HepG2 (cell line): ENCODE measurements at places on chromosomes 1 and 21.
A peak's percentile ranks its signal among the peaks of the same experiment; 100 is the strongest.

GRCh38 chr1:215710036-215710898 is 143.2 kb downstream of the KCTD3 start:
- DNase-seq = peak; percentile 59

GRCh38 chr1:164673584-164674214 is 114.7 kb downstream of the PBX1 start:
- peak; percentile 29 for DNase-seq

DNA sequence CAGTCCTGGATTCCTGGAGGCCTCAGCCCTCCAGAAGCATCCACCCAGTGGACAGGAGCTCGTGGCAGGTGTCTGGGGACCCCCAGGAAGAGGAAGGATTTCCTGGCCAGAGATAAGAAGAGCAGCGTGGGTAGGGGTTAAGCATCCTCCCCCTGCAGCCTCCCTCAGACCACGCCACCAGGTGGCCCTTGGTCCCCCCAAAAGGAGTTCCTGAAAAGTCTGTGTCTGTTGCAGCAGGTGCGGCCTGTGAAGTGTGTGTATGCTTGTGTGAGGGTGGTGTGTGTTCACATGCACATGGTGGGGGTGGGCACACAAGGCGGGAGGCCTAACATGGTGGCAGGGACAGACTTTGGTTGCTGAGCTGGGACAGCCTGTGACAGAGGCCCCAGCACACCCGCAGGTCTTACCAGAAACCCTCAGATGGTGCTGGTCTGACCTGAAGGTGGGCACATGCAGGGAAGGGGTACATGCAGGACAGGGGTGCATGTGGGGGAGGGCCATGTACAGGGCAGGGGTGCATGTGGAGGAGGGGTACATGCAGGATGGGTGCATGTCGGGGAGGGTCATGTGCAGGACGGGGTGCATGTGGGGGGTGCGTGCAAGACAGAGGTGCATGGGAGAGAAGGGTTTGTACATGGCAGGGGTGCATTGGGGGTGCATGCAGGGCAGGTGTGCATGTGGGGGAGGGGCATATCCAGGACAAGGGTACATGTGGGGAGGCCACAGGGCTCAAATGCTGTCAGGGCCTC is 18.2 kb upstream of the RUNX3 start:
- no peak for DNase-seq

DNA sequence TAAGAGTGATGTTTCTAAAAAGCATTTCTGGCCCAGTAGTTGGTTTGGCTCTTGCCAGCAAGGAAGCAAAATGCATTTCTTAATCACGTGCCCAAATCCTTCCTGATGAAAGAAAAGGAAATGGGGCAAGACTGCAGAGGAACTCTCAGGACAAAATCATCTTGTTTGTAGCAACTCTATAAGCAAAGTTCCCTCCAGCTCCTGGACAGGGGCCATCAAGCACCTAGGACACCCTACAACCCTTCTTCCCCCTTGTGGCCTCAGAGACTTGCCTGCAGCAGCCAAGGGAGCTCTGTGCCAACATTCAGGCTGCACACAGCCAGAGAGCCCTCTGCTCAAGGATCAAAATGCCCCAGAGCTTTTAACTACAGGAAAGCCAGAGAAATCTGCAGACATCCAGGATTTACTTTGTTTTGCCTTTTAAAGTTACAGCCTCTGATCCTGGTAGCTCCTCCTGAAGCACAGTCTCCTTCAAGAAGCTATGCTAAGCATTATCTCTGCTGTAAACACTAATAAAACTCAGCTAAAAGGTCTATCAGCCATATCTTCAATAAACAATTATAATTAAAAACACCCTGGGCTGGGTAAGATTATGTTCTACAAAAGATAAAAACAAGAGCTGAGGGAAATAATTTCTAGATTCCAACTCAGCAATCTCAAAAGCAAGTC is 105.0 kb downstream of the KIAA0319L start:
- no peak for DNase-seq

GRCh38 chr1:185636848-185637247 is 97.3 kb upstream of the HMCN1 start:
- DNase-seq = no peak

DNA sequence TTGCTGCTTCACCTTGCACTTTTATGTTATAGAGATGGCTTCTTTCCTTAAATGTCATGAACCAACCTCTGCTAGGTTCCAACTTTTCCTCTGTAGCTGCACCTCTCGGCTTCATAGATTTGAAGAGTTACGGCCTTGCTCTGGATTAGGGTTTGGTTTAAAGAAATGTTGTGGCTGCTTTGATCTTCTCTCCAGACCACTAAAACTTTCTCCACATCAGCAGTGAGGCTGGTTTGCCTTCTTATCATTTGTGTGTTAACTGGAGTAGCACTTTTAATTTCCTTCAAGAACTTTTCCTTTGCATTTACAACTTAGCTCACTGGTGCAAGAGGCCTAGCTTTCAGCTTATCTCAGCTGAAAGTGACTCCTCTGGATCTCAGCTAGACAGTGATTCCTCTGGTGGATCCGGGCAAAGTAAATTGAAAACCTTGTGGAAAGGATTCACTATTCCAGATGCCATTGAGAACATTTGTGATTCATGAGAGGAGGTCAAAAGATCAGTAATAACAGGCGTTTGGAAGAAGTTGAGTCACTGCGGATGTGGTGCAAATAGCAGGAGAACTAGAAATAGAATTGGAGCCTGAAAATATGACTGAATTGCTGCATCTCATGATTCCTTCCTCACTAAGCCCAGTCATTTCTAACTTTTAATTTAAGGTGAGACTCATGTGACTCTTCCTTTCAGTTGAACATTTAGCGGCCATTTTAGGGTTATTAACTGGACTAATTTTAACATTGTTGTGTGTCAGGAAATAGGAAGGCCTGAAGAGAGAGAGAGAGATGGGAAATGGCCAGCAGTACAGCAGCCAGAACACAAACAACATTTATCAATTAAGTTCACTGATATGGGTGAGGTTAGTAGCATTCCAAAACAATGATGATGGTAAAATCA is 16.2 kb upstream of the RGS1 start:
- DNase-seq = no peak

DNA sequence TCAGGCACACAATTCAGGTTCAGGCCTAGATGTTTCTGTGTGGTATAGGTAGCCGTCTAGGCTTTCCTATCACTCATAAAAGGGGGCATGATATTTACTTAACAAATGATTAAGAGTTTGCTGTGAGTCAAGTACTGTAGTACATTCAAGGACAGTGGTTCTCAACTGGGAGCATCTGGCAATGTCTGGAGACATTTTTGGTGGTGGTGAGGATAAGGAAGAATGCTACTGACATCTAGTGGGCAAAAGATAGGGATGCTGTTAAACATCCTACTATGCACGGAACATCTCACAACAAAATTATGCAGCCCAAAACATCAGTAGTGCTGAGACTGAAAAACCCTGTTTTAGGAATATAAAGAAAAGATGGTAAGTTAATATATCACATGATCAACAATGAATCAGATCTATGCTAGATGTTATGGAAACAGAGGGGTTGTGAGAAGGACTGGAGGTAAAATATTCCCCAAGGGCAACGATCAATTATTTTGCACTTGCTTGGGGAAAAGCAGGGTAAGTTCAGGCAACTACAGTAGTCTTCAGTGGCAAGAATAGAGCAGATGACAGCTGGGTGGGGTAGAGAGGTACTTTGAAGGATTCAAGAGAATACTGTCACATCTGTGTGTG is 4.9 kb downstream of the DNTTIP2 start:
- DNase-seq = peak; percentile 16

- DNase-seq = no peak
These were observed 153.9 kb upstream of the GORAB start for GRCh38 chr1:170377896-170378634.

DNA sequence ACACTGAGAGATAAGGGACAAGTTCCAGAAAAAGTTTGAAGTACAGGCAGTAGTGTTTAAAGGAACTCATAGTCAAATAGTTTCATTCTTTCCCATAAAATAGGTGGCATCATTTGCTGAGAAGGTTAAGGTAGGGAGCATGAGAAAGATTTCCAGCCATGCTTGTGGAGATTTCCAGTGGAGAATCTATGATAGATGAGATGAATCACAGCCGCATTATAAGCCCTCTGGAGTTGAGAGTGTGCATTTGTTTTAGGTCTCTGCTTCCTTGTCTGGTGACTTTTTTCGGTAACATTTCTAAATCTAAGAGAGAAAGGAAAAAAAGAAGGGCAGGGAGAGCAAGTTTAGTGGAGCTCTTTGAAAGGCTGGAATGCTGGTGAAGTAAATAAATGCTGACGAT is 108.7 kb downstream of the DISP1 start:
- no peak for DNase-seq

- DNase-seq = peak; percentile 41
These were observed 133.7 kb downstream of the CAPN8 start for GRCh38 chr1:223531742-223532341.

DNA sequence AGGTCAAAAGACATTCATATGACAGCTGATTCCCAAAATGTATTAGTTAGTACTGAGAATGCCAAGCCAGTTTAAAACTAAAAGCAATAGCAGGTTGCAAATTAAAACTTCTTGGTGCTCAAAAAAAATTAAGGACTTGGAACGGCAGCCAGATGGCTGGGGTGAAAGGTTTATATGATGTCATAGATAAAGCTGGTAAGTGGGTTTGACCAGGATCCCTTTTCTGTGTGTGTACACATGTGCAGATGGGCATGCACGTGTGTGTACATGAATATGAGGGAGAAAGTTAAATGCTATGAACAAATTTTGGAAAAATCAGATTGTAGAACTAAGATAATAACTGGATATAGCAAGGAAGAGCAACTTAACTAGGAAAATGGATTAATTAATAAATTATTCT is 39.1 kb upstream of the DPH5 start:
- no peak for DNase-seq

- DNase-seq = peak; percentile 76
These were observed 33.4 kb upstream of the XPR1 start for GRCh38 chr1:180598333-180598974.

DNA sequence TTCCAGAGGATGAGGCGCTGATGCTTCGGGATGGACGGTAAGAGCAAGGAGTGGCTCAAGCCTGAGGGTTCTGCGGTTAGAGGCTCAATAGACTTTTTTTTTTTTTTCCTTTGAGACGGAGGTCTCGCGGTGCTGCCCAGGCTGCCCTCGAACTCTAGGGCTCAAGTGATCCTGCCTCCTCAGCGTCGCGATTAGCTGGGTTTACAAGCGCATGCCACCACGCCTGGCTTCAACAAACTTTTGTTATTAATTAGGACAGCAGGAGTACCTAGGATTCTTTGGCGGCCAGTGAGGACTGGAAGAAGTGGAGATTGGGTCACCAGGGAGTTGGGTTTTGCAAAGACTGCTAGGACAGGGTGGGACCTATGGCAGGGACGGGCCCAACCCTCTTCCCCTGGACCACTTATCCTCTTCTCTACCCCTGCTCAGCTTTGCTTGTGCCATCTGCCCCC is 587 bp downstream of the SCNM1 start:
- DNase-seq = peak; percentile 9

GRCh38 chr1:166471359-166471758 is 304.6 kb upstream of the FAM78B start:
- no peak for DNase-seq

DNA sequence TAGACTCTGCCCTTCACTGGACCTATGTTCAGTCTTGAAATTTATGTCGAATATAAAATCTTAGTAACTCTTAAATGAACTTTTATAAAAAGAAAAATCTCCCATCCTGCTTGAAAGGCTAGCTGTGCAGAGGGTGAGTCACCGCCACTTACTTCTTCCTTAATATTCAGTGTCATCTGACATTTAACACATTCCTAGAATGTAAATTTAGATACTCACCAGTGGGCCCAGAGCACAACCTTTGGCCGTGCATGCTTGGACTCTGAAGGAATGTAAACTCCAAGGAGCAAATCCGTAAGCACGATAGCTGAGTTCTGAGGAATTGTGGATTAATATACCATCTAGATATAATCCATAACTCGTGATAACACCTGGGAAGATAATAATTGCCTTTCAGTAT is 403.3 kb downstream of the KCTD3 start:
- DNase-seq = no peak

DNA sequence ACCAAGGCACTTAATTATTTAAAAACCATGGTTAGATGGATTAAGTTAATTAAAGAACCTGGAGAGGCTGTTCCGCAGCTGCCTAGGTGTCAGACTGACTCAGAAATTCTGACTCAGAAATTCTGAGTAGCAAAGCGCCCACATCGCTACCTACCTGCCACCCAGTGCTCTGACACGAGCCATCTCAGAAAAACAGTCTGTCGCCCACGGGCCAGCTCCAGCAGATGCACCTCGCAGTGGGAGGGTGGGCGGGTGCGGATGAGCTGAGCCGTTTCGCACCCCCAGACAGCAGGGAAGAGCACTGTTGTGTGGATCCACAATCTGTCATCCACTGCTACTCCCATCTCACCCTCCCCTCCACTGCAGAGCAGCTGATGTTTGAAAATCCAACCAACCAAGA is 13.5 kb downstream of the KCNK1 start:
- DNase-seq = no peak

- no peak for DNase-seq
These were observed 132.9 kb downstream of the COQ8A start for GRCh38 chr1:227072991-227073390.
